ENCODE measurements at places on chromosomes 13 and 19.

DNA sequence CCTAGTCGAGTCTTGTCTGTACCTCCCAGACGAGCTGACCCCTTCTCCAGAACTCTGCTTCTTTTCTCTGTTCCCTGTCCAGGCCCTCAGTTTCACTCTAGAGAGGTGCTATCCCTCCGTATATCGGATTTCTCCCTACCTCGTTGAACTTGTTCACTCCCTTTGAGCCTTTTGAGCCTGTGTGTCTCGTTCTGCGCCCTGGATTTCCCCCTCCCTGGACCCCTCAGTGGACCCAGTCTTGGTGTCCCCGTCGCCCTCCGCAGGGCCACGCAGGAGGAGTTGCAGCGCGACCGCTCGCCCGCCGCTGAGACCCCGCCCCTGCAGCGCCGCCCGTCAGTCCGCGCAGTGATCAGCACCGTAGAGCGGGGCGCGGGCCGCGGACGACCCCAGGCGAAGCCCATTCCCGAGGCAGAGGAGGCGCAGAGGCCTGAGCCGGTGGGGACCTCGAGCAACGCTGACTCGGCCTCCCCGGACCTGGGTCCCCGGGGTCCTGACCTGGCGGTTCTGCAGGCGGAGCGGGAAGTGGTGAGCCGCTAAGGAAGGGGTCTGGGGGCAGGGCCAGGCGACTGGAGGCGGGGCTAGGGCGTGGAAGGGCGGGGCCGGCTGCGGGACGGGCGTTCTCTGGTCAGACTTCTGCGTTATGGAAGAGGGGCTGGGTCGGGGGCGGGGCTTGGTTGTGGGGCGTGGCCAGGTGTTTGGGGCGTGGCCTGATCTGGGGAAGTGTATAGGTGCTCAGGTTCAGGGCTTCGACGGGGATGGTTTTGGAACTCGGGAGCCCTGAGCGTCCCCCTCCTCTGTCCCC lies 5.5 kb downstream of the EPS8L1 start:
- no peak for DNase-seq

DNA sequence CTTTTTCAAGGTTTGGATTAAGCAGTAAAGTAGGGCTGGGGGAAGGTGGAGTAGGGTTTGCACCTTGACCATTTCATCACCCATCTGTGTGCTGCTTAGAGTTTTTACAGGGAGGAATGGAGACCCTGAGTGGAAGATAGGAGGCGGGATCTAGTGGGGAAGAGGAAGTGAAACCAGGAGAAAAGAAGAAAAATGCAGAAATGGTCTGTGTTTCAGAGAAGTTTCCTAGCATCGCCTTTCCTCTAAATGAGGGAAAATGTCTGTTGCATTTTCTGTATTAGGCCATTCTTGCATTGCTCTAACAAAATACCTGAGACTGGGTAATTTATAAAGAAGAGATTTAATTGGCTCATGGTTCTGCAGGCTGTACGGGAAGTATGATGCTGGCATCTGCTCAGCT lies 64.1 kb downstream of the TPT1 start:
- no peak for DNase-seq

DNA sequence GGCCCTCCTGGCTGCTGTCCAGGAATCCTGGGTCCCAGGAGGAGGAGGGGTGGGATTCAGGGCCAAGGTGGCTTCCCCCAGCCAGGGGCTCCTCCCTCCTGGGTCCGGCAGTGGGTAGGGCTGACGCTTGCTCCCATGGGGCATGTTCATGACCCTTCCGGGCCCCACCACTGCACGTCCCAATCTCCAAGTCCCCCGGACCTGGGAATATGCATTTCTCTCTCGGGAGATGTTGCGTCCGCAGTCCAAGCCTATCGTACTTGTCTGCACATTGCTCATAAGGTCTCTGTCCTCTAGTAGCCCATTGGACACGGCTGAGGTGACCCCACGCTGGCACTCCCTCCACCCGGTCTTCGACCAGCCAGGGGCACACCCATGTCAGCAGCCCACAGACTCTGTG lies 192.3 kb downstream of the TEX29 start:
- DNase-seq, result no peak

GRCh38 chr13:94656766-94657165 lies 55.1 kb downstream of the GPR180 start:
- peak; percentile 93 for DNase-seq

DNA sequence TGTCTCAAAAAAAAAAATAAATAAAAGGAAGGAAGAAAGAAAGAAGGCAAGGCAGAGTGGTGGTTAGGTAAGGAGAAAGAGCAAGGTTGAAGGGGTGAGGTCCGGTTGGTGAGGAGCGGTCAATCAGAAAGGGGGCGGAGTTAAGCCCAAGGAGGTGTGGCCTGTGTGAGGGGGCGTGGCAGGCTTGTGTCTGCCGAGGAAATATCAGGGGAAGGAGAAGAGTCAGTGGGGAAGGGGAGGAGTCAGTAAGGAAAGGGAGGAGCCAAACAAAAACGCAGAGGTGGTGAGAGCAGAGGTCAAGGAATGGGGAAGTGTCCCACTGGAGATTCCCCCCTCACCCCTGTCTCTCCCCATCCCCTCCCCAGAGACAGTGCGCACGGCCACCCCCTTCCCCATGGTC lies 5.9 kb downstream of the CACNG7 start:
- DNase-seq, result no peak

GRCh38 chr13:43838909-43839308 lies 40.6 kb downstream of the CCDC122 start:
- DNase-seq, result no peak

DNA sequence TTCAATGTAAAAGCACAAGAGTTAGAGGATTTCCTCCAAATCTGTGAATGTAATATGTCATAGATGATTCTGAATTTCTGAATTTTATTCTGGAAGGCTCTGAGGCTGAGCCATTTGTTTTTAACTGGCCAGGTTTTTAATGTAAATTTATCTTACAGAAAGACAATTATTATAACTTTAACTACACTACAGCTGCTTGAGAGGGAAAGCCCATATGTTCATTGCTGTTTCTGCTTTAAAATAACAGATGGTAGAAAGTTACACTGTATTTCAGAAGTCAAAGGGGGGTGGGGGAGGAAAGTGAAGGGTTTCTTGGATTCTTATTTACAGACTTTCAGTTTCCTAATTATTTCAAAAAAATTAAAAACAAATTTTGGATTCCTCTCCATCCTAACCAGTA lies 62.8 kb downstream of the DNAJC15 start:
- no peak for DNase-seq
